Mammary epithelial cell (primary cell): ENCODE measurements at places on chromosomes 11 and 22.

- no peak for DNase-seq
Measured at GRCh38 chr11:8201644-8202365, 33.0 kb upstream of the RIC3 start.

DNA sequence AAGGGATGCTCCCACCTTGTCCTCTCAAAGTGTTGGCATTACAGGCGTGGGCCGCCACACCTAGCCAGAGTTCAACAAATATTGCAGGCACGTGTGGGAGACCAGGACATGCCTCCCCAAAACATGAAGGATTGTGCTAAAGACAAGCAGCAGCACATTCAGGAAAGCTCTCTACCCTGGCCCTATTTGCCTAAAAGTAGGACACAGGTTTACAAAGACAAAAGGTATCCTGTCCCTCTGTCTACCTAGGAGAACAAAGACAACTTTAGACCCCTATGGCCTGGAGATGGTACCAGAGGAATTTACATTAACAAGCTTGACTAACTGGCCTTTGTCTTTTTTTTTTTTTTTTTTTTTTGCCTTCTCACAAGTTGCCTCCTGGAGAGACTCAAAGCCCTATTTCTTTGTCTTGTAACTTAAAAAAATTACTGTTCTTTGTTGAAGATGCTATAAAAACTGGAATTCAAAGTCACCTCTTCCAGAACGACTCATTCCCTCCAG, 859 bp upstream of the ACCS start:
- no peak for DNase-seq

GRCh38 chr22:23499845-23500500, 80.1 kb downstream of the IGLL1 start:
- no peak for DNase-seq

DNA sequence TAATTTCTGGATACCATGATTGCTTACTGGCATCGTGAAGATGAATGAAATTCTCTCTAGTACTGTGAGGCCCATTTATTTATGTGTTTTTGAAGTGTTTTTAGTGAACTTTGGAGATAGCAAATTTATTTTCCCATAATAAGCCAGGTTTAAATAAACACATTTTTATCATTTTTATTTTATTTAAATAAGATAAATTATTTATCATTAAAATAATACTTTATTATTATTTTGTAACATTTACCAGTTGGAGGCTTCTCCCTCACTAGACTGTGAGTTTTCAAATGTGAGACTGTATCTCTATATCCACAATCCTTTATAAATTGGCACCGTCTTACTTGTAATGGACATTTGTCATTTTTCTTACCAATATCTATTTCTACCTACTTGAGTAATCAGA, 351.7 kb downstream of the METTL15 start:
- DNase-seq, result no peak

DNA sequence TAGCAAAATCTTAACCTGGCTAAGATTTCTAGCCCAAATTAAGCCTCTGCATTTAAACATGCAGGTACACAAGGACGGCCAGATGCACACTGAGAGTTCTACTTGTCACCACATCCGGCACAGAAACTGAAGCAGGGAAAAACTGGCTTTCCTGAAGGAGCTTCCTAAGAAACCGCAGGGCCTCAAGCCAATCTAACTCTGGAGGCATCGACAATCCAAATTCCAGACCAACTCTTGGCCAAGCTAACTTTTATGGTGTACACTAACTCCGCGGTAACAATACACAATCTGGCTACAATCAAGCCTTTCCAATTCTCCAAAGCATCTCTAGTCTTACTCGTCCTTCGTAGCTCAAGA, 1.2 kb downstream of the MSANTD2 start:
- DNase-seq, result peak; percentile 57

DNA sequence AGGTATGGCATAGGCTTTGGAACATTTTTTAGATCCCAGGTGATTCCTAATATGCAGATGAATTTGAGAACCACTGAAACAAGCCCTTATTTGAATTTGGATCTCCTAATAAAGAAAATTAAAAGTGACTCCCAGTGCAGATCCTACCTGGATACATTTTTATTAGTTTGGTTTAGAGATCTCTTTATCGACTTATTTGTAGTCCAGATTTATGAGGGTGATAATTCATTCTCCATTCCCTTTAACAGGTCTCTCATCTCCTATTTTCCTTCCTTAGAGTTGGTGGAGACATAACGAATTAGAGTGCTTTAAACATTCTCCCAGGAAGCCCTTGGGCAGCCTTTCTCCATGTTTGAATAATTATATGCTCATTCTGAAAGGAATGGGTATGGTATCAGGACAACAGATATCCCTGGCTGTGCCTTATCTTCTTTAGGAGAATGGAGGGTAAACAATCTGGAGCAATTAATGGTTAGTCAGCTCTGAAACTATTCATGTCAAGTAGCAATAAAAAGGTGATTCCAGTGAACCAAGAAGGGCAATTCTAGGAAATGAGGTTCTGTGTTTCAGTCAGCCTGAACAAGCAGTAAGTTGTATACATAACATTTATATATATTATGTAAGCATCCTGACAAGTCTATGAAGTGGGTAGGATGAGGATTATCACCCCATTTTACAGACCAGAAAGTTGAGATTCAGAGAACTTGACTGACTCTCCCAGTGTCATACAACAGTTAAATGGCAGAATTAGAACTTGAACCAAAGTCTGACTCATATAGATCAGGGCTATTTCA, 53.9 kb upstream of the RCE1 start:
- no peak for DNase-seq

DNA sequence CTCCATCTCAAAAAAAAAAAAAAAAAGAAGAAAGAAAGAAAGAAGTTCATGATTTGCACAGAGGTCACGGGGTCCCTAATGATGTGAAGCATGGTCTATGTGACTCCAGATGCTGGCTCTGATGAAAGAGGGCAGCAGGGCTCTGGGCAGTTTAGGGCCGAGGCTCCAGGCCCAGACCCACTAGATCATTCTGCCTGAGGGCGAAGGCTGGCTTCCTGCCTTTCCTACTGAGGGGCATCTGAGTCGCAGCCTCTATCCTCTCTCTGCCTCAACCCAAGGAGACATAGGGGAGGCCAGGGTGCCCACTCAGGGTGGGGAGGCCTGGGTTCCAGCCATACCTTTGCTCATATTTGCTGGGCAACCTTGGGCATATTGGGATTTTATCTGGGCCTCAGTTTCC, 4.8 kb downstream of the SLC35E4 start:
- DNase-seq, result no peak

DNA sequence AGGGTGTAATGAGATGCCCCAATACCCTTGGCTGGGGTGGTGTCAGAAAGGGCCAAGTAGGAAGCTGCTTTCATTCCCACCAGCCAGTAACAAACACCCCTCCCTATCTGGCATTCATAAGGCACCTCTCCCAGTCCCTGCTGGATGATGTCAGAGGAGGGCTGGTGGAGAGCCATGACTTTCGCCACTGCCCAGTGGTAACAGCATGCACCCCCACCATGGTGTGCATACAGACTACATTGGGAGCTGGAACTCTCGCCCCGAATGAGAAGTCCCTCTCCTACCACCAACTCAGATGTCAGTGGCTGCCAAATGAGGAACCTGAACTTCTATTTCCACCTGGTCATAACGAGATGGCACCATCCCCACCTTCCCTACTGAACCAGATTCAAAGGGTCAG, 73.3 kb downstream of the SGSM3 start:
- no peak for DNase-seq

- peak; percentile 62 for DNase-seq
Measured at GRCh38 chr22:31082606-31083376, 1.7 kb downstream of the SMTN start.

DNA sequence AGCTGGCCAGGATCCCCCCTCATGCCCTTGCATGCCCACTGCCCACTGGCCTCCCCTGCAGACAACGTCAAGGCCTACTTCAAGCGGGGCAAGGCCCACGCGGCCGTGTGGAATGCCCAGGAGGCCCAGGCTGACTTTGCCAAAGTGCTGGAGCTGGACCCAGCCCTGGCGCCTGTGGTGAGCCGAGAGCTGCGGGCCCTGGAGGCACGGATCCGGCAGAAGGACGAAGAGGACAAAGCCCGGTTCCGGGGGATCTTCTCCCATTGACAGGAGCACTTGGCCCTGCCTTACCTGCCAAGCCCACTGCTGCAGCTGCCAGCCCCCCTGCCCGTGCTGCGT, 7.9 kb downstream of the AIP start:
- DNase-seq, result no peak

GRCh38 chr22:20776624-20777405, 2.9 kb downstream of the SERPIND1 start:
- no peak for DNase-seq

GRCh38 chr11:104782377-104782754, 115.9 kb downstream of the CASP12 start:
- no peak for DNase-seq

DNA sequence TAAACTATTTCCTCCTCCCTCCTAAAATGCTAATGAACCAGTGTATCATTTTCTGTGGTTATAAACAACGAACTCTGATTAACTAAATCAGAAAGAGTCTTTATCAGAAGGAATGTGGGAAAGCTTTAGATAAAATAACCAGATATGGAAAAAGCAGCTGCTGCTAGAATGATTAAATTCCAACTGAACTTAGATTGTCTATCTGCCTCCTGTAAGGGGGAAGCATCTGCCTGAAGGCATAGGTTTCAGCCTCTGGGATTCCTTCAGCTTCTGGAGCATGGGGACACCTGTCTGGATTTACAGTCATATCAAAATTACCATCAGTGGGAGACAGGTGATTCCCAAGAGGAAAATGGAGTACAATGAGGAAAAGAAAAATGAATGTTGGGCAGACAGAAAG, 1095.5 kb upstream of the CCDC90B start:
- no peak for DNase-seq

DNA sequence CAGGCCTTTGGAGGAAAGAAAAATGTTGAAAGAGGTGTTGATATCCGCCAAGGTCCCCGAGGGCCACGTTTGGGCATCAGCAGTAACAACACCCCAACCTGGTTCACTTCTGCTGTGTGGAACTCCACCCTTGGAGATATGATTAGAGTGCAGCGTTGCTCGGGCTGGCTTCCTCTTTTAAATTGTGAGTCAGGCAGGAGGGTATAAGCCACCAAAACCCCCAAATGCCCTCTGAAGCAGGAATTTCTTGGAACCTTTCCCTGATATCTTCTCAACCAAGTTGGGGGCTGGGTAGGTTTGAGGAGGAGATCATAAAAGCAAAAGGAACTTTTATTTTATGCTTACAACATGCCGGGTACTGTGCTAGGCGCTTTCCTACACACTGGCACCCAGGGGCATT, 6.4 kb upstream of the C11orf96 start:
- no peak for DNase-seq

- DNase-seq, result peak; percentile 60
Measured at GRCh38 chr22:36156515-36157419, 3.8 kb downstream of the APOL3 start.

DNA sequence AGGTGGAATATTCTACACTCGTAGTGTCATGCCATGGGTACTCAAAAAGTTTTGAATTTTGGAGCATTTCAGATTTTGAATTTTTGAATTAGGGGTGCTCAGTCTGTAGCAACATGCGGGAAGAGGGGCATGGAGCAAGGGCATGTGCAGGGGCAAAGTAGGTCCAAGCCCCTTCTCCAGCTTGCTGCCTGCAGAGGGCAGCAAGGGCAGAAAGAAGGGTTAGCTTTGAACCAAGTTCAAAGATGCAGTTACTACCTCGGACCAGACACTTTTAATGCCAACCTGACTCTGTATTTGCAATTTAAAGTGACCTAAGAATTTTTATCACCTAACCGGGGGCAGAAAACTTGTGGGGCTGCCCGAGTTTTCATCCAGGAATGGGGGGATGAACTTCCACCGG, 68.2 kb downstream of the CD82 start:
- DNase-seq, result no peak

GRCh38 chr22:32338757-32339156, 18.9 kb upstream of the RFPL3 start:
- no peak for DNase-seq

DNA sequence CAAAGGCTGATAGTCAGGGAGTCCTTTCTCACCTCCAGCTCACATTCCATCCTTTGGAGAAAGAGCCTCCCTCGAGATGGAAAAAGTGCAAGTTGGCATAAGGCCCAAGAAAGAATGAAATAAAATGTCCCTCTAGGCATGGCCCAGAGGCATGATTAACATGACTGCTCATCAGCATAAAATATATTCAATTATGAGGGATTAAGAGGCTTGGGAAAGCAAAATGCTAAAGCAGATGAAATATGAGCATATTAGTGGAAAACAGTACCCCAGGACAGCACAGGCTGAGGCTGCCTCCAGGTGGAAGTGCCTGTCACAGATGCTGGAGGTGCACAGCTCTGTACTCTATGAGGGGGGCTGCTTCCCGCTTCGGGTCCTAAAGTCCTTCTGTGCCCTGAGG, 347.8 kb upstream of the PLET1 start:
- DNase-seq, result no peak

GRCh38 chr11:113971506-113972195, 3.3 kb upstream of the HTR3A start:
- no peak for DNase-seq

GRCh38 chr11:37532271-37532670, 934.2 kb upstream of the RAG2 start:
- no peak for DNase-seq

DNA sequence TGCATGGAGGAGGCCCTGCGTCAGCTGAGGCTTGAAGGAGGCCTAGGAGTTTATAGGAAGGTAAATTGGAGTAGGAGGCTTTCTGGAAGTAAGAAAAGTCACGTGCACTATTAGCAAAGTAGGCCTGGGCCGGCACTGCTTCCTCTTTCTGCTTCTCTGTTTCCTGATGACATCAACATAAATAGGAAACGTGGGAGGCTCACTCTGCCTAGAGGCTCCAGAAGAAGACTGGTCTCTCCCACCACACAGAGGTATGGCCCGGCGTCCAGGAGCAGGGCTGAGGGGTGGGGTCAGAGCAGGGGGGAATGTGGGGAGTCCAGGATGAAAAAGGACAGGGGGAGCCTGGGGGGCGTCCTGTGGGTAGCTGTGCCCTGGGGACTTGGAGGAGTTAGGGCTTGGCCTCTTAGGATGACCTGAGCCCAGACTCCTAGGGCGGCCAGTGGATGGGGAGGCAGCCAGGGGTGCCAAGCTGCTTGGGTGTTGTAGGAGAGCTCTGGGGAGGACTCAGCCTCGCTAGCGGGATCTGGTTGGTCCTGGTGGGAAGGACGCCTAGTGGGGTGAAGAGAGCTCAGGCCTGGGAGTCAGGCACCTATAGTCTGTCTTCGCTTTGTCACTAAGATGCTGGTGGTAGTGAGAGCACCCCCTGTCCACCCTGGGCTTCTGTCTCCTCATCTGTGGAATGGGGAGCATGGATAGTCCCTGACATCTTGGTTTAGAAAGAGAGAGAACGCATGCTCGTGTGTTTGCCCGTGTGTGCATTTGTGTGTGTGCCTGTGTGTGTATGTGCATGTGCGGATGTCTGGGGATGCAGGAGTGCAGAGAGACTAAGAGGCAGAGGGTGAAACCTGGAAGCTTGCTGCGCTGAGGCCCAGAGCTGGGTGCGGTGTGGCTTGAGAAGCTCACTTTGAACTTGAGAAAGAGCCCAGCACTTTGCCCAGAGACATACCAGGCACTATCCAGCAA, at the start of gene CSF2RB:
CSF2RB (plus strand) TSS at position 202 of the 963 bp plus-strand sequence. CDS start 8,580 bp downstream, outside the sequence.
- no peak for DNase-seq

- no peak for DNase-seq
Measured at GRCh38 chr11:88303037-88303436, 34.5 kb downstream of the CTSC start.

GRCh38 chr11:95156133-95156721, 66.6 kb downstream of the ENDOD1 start:
- no peak for DNase-seq

DNA sequence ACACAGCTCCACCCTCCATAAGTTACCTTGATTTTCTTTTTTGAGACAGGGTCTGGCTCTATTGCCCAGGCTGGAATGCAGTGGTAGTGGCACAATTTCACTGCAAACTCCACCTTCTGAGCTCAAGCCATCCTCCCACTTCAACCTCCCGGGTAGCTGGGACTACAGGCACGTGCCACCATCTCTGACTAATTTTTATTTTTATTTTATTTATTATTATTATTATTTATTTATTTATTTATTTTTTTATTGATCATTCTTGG, 9.6 kb downstream of the RPS3 start:
- DNase-seq, result no peak
